BJ (cell line): ENCODE measurements at places on chromosomes 1 and 21. TPM values are rescaled to one million over a fixed set of nuclear protein-coding genes. Genes with fewer than 3 reads are reported as not detected.

The UQCRHL gene
- 0.56 and 1.3 TPM in 2 replicates for polyA plus RNA-seq

The TAF13 gene
- 14.7 and 63.7 TPM in 2 replicates for polyA plus RNA-seq

DNA sequence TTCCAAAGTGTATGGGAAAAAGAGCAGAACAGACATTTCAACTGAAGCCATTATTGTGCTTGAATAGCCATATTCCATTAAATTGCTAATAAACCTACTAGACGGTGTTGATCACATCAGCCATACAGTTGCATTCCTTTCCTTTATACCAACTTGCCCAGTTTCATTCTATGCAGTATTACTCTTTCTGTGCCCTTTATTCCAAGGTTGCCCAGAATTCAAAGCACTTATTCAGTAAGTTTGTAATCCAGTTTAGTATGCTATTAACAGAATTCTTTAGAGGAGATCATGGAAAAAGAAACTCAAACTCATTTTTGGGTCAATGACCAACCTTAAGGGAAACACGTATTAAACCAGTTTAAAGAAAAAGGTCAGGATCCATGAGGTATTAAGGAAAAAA is 89.5 kb downstream of the DDAH1 start:
- DNase-seq = no peak

DNA sequence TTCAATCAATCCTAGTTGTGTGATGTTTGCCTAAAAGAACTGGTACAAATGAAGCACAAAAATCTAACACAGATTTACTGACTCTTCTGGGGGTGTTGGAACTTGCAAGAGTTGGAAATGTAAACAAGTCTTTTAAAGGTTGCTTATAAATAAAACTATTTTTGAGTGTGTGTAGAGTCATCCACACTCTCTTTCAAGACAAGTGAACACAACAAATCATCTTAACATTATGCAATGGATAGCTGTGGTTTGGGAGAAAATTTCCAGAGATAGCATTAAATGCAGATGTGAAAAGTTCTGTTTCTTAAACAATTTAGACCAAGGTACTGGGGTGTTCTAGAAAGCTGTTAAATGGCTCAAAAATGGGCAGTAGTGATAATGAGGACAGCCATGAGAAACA is 28.7 kb downstream of the C1orf87 start:
- DNase-seq = no peak

The KRTAP13-2 gene
- not detected in 2 replicates for polyA plus RNA-seq
